ENCODE measurements at places on chromosomes 5 and 9.

DNA sequence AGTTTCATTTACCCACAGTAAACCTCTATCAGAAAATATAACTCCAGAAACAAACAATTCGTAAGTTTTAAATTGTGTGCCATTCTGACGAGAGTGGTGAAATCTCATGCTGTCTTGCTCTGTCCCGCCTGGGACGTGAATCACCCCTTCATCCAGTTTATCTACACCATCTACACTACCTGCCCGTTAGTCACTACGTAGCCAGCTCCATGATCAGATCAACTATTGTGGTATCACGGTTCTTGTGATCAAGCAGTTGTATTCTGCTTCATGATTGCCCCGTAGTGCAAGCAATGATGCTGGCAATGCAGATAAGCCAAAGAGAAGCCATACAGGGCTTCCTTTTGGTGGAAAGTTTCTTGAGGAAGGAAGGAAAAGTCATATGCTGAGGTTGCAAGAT lies 150.3 kb downstream of the GOLPH3 start:
- no peak for DNase-seq

GRCh38 chr9:135448663-135449100 lies 30.9 kb upstream of the PPP1R26 start:
- no peak for DNase-seq

DNA sequence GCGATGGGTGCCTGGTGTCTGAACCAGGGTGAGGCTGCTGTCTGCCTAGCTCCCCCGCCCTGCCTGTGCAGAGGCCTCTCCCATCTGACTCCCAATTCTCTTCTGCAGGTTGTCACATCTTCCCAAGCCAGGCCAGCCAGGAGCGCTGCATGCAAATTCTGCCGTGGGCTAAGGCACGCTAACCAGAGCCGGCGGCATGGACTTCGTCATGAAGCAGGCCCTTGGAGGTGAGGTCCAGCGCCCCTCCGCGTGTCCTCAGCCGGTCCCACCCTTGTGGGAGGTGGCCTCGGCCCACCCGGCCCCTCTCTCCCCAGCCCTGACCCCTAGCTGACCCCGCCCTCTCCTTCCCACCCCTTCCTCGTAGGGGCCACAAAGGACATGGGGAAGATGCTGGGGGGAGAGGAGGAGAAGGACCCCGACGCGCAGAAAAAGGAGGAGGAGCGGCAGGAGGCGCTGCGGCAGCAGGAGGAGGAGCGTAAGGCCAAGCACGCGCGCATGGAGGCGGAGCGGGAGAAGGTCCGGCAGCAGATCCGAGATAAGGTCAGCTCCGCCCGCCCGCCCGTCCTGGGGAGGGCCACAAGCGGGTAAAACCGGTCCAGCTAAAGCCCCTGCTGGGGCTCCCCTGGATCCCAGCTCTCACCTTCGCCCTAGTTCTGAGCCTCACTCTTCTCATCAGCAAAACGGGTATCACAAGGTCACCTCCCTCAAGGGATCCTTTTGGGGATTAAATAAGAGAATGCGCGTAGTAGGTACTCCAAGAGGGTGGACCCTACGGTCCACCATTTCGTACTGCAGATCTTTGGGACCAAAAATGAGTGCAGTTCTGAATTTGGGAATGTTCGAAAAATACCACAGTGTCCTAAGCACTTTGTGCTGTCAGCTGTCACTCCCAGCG lies 7.4 kb downstream of the CPLX2 start:
- DNase-seq: no peak

GRCh38 chr5:118233606-118234005 lies 754.7 kb downstream of the DTWD2 start:
- DNase-seq: no peak

- no peak for DNase-seq
These were observed 72.8 kb downstream of the NUP214 start for GRCh38 chr9:131198041-131198715.

DNA sequence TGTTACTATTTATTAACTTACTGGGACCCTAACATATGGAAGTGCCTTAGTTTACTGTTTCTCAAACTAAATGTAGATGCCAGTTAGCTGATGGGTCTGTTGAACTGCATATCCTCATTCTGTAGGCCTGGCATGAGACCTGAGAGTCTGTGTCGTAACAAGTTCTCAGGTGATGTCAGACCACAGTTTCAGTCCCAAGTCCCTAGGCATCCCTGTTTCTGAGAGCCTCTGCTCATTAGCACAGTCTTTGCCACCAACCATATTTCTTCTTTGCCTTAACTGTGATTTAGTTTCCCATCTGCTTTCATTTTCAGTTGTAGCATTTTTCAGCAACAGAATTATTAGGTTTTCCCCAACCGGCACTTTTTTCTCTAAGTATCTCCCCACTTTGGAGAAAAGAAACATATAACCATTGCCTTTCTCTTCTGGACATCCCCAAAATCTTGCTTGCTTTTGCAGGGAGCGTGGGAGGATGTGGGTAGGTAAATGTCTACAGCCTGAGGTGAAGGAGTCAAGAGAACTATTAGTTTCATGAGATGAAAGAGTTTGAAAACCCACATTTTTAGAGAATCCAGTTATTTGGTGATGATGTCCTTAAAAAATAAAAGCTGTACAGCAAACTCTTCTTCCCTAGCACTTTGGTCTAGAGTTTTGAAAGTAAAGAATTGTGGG lies 74.6 kb downstream of the NUDT12 start:
- no peak for DNase-seq

DNA sequence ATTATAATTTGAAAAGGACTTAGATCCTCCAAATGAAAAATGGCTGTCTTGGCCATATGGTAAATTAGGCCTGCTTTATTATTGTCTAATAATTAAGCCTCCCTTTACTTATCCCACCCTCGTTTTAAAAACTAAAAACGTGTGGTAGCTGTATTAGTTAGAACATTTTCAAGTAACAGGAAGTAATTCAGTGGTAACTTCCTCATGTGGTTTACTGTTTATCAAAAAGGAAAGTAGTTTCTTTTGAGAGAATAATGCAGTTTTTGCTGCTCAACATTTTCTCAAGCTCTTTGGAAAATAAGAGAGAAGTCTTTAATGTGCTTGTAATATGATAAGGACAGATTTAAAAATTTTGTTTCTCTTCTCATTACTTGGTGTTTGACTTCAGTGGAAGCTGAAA lies 26.0 kb downstream of the ZCCHC7 start:
- peak; percentile 40 for DNase-seq

- no peak for DNase-seq
These were observed 119.5 kb upstream of the ZNF618 start for GRCh38 chr9:113756476-113757192.

- DNase-seq: no peak
These were observed 723 bp downstream of the PPP1R26 start for GRCh38 chr9:135480071-135480939.

DNA sequence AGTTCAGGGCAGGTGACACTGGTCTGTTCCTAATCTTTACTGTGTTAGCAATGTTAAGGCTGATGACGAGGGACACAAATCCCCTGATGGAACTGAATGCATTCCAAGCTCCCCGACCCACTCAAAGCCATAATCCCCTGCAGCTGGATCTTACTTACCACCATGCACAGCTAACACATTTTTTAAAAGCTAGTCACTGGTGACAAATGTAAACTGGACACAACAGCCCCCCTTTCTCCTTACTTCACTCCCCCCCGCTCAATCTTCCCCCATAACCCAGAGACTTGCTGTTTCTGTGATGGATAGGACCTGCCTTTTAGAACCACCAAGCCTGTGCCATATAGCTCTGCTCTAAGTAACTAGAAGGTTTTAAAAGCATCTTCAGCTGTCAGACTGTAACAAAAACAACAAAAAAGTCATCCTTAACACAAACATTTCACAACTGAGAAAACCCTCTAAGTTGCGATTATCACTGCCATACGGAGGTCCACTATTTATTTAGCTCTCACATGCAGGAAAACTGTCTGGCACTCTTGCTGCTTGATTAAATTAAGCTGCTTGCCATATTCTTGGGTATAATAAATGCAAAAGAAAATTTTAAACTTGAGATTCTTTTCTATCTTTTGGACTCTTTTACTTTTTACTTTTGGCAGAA lies 44.4 kb downstream of the BNC2 start:
- no peak for DNase-seq

DNA sequence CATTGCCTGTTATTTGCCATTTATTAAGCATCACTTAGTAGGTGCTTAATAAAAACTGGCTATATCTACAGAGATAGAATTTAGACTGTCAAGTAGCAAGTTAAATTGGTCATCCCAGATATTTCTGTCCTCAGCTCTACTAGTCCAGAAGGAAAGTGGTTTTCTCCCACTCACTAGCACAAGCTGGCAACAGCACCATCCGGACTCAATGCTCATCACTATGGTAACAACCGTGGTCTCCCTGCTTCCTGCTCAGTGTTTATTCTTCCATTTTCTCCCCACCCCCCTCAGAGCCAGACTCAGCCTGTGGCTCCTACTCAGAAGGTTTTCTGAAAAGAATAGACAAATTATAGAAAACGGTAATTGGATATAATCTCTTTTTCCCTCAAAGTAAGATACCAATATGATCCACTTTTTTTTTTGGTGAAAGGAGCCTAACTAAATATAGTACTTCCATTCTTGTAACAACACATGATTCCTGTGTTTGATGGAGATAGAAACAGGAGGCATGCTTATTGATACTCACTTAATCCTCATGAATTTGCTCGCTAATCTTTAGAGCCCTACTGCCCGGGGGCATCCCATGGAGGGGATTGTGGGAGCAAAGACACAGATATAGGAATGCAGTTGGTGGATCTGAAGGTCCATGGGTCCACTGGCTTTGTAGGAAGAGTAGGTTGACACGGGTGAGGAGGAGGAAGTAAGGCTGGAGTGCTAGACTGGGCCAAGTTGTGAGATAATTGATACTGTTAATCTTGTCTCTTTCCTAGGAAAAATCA lies 191.4 kb downstream of the MAN2A1 start:
- DNase-seq: no peak

DNA sequence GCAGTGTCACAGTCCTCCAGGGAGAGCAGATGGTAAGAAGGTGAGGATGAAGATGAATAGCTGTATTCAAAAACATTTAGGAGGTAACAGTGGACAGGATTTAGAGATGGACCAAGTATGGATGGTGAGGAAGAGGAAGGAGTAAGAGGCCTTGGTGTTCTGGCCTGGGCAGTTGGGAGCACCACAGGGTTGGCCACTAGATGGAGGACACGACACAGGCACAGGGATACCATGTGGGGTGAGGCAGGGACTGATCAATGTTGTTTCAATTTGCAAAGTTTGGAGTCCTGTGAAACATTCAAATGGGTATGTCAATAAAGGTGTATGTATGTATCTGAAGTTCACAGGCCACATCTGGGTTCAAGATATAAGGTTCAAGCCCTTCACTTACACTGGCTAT lies 141.1 kb upstream of the RASEF start:
- DNase-seq: no peak

DNA sequence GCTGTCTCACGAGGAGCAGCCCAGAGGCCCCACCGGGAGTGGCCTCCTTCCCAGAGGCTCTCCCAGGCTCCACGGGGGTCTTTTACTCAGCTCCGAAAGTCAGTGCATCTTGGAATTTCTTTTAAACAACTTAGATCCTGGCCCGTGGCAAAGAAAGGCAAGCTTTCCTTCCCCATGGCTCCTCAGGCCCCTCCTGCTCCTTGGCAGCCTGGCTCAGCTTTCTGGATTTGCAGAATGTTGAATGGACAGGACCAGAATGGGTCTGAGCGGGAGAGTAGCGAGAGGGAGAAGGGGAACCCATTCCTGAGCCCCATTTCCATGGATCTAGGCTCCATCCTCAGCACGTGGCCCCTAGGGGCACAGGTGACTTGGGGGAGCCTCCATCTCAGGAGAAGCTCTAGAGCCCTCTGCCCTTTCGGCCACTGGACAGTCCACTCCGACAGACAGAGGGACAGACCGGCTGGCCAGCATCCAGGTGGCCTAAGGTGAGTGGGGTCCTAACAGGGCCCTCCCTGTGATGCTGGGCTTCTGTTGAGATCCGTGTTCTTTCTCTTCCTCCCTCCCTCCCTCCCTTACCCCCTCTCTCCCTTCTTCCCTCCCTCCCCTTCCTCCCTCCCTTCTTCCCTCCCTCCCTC lies 173.9 kb upstream of the PPP1R26 start:
- no peak for DNase-seq

GRCh38 chr5:63043792-63044191 lies 465.2 kb downstream of the LRRC70 start:
- DNase-seq: no peak

- no peak for DNase-seq
These were observed 70.5 kb downstream of the ADAMTSL1 start for GRCh38 chr9:18544456-18544855.

- DNase-seq: no peak
These were observed 254.8 kb upstream of the PANK3 start for GRCh38 chr5:168833936-168834335.
